DND-41 (cell line): ENCODE measurements at places on chromosomes 6 and 20.

GRCh38 chr6:108635505-108636226 lies 74.9 kb downstream of the FOXO3 start:
- DNase-seq: peak; percentile 47

DNA sequence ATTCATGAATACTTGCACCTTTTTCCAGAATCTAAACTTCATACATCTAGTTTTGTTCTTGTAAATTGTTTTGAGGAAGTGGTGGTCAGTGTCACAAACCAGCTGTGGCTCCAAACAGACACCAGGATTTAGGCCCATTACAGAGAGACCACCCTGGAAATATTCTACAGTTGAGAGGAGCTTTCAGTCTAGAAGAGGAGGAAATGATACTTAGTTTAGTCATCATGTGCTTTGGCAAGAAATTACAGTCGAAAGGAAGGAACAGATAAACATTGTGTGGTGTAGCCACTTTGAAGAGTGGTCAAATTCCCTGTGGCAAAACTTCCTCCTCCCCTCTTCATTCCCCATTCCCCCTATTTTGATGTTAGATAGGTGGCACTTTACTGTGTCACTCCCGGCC lies 15.7 kb downstream of the DCBLD1 start:
- DNase-seq: no peak

DNA sequence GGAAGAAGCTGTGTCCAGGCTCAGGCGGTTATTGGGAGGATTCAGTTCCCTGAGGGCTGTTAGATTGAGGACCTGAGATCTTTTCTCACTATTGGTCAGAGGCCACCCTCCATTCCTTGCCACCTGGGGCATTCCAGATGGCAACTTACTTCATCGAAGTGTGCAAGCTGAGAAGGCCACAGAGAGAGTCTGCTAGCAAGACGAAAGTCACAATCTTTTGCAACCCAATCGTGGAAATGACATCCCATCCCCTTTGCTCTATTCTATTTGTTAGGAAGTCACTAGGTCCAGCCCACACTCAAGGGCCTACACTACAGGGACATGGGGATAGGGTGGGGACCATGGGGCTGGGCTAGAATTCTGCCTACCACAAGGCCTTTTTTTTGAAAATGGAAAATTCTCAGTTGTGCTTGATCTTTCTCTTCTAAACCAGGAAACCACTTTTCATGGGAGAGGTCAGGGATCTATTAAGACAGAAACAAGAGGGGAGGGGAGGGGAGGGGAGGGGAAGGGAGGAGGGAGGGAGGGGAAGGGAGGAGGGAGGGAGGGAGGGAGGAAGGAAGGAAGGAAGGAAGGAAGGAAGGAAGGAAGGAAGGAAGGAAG lies 217.2 kb downstream of the BCAS1 start:
- DNase-seq: no peak

- DNase-seq: no peak
Observed at GRCh38 chr20:45378191-45378590, at the start of gene TP53TG5. TP53TG5 (minus strand) TSS chr20:45378325; CDS start chr20:45378236, 89 bp downstream.

DNA sequence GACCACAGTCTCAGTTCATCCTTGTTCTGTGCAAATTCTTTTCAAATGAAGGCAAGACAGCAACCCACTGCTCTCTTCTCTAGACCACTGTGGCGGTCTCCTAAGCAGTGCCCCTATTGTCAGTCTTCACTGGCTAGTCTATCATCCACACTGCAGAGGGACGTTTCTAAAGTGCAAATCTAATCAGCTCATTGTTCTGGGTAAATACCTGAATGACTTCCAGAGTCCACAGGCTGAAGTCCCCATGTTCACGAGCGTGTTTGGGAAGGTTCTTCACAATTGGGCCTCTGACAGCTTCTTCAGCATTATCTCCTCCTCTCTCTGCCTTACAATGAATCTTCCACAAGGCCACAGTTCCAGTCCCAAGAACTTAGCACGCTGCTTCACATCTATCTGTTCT lies 73.2 kb downstream of the LAMA4 start:
- no peak for DNase-seq

DNA sequence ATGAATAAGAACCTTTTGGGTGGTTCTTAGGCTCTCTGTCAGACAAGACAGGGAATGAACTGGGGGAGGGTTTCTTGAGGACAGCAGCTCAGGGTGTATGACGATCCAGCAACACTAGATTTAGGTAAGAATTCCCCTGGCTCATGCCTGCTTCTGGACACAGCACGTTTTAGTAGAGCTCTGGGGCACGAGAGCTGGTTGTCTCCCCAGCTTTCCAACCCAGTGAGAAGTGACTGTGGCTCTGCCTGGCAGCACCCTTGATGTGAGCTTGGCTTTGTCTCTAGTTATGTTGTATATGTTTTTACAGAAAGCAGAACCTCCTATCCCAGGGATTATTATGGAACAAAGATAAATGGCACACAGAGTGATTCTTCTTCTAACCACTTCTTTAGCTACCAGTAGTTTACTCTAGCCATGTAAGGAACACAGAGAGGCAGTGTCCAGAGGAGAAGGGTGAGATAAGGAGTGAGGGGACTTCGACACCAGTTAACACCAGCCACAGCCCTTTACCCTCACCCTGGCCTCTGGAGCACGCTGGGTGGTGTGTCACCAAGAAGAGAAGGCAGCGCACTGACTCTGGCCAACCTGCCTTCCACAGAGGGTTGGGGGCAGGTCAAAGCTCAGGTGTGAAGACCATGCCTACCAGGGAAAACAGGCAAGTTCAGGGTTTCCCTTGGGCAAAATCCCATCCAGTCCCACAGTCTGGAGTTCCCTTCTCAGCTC lies 3.9 kb downstream of the APOBEC2 start:
- DNase-seq: no peak

DNA sequence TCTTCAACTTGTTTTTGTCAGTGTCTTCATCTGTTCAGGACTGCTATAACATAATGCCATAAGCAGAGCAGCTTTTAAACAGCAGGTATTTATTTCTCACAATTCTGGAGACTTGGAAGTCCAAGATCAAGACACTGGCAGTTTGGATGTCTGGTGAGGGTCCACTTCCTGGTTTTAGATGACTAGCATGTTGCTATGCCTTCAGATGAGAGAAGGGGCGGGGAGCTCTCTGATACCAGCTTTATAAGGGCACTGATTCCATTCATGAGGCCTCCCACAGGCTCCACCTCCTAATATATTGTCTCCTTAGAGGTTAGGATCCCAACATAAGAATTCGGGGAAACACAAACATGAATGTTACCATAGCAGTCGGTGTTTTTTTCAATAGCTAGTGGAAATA lies 52.9 kb downstream of the FAM83B start:
- DNase-seq: no peak

- DNase-seq: no peak
Observed at GRCh38 chr20:19115581-19115980, 96.9 kb upstream of the SLC24A3 start.

DNA sequence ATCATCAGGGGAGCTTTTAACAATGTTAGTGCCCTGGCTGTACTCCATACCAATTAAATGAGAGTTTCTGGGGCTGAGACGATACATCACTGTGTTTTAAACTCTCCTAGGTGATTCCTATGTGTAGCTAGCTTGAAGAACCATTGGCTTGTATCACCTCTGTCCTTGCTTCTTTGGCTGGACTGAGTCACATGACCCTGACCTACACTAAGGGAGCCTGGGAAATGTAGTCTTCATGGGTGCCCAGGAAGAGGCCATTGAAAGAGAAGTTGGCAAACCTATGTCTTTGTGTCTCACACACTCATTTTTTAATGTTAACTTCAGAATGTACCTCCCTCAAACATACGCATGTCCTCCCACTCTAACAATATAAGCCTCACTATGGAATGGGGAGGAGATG lies 506.6 kb downstream of the DHX35 start:
- DNase-seq: no peak

GRCh38 chr20:37384683-37385174 lies 38.8 kb downstream of the SRC start:
- peak; percentile 69 for DNase-seq

DNA sequence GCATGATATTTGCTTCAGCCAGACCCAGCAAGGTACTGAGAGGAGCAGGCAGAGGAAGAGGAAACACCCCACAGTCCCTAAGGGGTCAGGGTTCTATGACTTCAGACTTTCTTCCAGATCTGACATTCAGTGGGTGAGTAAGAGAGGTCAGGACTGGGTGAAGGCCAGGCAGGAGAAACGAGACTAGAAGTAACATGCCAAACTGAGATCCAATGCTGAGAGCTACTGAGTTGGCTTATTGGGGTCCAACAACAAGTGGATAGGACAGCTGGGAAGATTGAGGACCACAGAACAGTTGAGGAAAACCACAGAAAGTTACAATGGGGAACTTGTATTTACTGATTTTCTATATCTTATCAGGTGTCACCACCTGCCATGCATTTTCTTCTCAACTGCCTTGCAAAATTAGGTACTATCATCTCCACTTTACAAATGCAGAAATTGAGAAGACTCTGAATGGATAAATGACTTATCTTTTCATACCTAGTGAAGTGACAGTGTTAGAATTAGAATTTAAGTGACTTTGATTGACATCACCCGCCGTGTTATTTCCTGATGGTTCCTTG lies 43.8 kb upstream of the HIVEP1 start:
- no peak for DNase-seq
